ENCODE measurements at places on chromosomes 16 and 17. TPM values are rescaled to one million over a fixed set of nuclear protein-coding genes. Genes with fewer than 3 reads are reported as not detected.

KRT31 gene
- total RNA-seq, result not detected

ZFPM1 gene
- total RNA-seq, result 2.2 TPM

TMEM88 gene
- total RNA-seq, result 0.36 TPM

NGFR gene
- 0.29 TPM for total RNA-seq

FOXL1 gene
- 3.2 TPM for total RNA-seq

DNA sequence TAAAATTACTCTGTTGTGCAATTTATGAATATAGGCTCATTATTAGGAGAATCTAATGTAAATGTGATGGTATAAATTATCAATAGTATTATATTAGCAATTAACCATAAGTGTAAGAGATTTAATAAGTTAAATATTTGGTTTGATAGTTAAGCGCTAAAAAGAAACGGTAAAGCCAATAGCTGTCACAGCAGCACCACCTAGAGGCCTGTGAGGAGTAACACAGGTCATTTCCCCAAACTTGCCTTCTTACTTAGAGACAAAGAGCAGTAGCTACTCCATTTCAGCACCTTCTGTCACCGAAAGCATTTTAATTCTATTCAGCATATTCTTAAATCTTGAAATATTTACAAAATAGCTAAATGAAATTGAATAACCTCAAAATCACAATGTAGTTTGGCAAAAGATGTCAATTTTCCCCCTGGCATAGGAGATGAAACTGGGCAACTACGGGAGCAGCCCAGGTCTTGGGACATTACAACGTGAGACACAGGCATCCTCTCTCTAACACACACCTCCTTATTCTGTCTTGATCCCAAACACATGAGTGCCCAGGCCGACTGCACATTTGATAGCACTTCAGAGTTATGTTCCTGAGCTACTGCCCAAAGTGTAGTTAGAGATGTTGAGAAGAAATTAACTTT is 14.3 kb upstream of the DYNLRB2 start:
- DNase-seq, result peak; percentile 32

DNA sequence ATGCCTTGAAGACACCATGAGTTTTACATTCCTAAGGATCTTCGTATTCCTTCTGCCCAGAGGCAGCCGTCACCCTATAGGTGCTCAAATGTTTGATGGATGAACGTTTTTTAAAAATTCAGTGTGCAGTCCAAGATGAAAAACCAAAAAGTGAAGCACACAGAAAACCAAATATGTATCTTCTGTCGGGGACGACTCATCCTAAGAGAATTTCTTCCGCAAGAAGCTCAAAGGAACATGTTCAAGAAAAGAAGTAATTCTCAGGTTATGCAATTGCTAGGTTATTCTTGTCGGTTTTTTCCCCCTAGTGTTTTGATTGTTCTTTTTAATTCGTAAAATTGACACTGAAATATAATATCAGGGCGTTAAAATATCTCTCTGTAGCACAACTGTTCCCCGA is 1.4 kb downstream of the CENPV start:
- peak; percentile 83 for DNase-seq

DNA sequence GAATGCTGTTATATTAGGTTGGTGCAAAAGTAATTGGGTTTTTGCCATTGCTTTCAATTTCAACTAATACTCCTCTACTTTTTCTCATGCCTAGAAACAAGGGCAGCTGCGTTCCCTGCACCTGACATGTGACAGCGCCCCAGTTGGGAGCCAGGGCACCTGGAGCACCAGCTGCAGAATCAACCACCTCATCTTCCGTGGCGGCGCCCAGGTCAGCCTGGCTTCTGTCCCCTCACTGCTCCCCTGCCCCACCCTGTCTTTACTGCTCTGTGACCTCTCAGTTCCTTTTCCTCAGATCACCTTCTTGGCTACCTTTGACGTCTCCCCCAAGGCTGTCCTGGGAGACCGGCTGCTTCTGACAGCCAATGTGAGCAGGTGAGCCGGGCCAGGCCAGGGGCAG is 16.4 kb upstream of the ITGAD start:
- no peak for DNase-seq

- no peak for DNase-seq
These were observed 44.6 kb upstream of the ZNF750 start for GRCh38 chr17:82884341-82884969.

GRCh38 chr16:82389956-82390650 is 220.1 kb upstream of the MPHOSPH6 start:
- no peak for DNase-seq

DNA sequence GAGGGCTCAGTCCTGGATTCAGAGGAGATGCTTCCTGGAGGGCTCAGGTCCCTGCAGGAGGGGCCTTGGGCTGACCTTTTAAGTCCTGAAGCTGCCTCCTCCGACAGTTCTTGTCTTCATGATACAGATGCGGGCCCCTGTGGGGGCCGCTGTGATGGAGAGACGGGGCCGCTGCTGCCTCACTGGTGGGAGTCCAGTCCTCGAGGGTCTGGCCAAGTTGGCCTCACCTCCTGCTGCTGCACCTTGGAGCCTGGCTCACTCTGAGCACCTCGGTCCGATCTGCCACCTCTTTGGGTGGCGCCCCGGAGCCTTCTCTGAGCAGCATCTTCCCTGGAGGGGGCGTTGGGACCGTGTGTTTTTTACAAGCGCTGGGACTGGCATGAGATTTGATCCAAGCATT is 79.1 kb downstream of the KLHDC4 start:
- DNase-seq, result no peak

DNA sequence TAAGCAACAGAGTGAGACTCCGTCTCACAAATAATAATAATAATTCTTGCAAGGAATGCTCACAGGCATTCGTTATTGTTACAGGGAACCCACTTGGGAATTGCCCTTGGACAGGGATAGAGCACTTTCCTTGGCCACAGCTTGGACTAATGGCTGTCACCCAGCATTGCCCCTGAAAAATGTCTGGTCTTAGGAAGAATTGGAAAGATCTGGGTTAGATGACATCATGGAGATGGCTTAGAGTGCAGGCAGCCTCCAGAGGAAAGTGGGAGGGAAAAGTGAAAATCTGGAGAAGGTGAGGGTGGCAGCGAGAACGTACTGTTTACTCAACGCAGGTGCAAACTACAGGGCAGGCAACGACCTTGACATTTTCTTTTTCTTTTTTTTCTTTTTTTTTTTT is 59.3 kb upstream of the MRTFB start:
- DNase-seq, result no peak

DNA sequence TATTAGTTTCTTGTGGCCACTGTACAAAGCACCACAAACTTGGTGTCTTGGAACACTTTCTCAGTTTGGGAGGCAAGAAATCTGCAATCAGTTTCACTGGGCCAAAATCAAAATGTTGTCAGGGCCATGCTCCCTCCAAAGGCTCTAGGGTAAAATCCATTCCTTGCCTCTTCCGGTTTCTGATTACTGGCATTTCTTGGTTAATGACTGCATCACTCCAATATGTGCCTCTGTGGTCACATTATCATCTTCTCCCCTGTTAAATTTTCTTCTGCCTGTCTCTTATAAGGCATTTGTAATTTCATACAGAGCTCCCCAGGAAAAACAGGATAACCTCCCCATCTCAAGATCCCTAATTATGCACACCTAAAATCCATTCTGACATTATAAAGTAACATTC is 34.8 kb downstream of the ZNF287 start:
- DNase-seq, result peak; percentile 56

GRCh38 chr17:45233423-45233924 is 11.8 kb downstream of the FMNL1 start:
- DNase-seq, result peak; percentile 77

GRCh38 chr16:55949518-55949917 is 74.3 kb upstream of the CES5A start:
- DNase-seq, result no peak

- no peak for DNase-seq
These were observed 65.6 kb downstream of the SDR42E1 start for GRCh38 chr16:81945665-81946064.

DNA sequence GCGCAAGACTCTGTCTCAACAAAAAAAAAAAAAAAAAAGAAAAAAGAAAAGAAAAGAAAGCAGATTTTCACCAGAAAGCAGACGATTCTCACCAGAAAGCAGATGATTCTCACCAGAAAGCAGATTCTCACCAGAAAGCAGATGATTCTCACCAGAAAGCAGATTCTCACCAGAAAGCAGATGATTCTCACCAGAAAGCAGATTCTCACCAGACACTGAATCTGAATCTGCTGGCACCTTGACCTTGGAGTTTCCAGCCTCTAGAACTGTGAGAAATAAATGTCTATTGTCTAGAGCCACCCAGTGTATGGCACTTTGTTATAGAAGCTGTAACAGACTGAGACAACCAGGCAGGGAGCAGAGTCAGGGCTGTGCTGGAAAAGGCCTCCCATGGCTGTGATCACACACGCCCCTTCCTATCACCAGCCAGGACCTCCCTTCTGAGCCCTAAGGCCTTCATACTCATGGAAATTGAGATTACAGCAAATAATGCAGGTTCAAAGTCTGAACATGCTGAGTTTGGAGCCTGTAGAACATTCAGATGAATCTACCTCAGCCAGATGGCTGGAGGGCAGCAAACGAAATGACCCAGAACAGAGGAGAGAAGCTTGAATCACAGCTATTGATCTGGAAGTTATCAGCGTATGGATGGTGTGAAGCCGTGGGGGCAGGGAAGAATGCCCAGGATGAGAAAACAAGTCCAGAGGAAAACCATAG is 309.3 kb downstream of the SLC39A11 start:
- no peak for DNase-seq

DNA sequence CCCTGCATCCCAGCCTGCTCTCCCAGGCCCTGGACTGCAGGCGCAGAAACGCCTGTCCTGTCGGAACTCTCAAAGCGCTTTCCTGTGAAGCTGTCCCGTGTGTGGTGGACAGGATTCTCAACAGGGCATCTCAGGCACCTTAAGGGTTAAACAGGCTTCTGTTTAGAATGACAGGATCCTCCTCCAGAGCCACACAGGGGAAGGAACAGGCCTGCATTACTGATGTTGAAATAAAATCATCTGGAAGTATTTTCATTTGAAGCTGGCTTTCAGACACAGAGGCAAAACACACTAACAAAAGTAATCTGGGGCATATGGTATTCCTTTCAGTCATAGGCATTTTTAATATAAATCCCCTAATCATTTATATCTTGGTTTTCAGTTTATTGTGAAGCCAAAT is 7.4 kb downstream of the HS3ST3A1 start:
- no peak for DNase-seq

DNA sequence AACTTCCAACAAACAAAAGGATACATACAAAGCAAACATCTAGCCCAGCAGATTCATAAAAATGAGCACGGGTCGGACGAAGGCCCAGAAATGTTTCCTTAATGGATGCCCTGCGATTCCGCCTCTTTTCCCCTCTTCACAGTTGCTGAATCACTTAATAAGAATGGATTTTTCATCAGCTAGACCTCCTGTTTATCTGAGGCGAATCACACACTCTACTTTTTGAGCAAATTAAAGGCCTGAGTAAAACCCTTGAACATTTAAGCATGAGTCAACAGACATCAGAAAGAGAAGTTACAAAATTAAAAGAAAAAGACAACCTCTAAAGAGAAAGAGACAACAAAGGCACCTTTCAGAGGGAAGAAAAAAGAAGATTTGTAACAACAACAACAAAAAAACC is 44.7 kb downstream of the HS3ST3A1 start:
- DNase-seq, result no peak

DNA sequence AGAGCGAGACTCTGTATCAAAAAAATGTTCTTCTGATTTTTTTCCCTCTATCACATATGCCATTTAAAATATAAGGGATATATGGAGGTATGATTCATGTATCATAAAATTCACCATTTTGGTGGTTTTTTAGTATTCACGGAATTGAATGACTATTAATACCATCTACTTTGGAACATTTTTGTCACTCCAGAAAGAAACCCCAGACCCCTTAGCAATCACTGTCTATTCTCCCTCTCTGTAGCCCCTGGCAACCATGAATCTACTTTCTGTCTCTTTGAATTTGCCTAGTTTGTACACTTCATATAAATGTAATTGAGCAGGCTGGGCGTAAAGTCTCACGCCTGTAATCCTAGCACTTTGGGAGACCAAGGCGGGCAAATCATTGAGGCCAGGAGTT is 75.9 kb downstream of the PRKCA start:
- DNase-seq, result no peak

DNA sequence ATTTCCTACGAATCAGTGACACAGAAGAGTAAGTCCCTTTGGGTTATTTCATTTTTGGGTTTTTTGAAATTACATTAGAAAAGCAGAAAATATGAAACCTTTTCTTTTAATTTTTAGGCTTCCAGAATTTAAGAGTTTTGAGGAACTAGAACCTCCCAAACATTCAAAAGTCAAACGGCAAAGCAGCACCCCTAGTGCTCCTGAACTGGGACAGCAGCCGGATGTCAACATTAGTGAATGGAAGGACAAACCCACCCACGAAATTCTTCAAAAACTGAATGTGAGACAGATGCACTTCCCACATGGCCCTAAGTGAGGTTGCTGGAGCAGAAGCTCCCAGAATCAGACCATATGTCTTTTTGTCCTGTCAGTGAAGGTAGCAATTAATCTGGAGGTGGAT is 199.4 kb downstream of the PHKB start:
- DNase-seq, result no peak

DNA sequence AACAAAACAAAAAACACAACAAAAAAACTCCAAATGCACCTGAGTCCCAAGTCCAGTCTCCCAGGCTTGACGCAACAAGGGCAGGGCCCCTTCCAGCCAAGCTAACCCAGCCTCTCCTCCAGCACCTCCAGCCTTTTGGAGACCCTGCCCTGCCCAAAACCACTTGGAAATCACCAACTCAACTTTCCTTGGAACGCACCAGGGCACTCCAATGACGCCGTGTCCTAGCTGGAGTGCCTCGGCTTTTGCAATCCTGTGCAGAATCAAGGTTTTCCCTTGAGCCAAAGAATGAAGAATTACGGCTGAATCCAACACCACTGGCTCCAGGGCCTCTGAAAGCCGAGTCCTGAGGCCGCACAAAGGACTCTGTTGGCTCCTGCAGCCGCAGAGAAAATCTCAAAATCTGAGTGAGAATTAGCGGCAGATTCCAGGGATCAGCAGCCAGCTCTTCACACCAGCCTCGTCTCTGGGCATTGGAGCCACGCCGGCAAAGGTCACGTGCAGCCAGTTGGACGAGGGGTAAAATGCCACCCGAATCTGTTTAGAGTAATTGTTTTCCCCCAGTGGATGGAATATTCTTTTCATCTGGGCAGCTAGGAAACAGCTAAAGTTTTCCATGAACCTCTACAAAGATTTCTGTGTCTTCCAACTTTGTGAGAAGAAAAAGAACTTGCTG is 9.7 kb upstream of the BAIAP2 start:
- DNase-seq, result peak; percentile 69
